Eye (tissue), 1 donor: ENCODE measurements at places on chromosomes 7 and 10.
A peak's percentile ranks its signal among the peaks of the same experiment; 100 is the strongest.

- peak; percentile 93 for DNase-seq
These were observed 44.2 kb upstream of the GGCT start for GRCh38 chr7:30548845-30549244.

GRCh38 chr10:14858338-14858960 lies 20.2 kb upstream of the SUV39H2 start:
- DNase-seq: no peak

GRCh38 chr10:72328045-72328828 lies 26.5 kb downstream of the DNAJB12 start:
- peak; percentile 84 for DNase-seq

GRCh38 chr7:2802504-2803341 lies 41.4 kb downstream of the GNA12 start:
- DNase-seq: peak; percentile 68

DNA sequence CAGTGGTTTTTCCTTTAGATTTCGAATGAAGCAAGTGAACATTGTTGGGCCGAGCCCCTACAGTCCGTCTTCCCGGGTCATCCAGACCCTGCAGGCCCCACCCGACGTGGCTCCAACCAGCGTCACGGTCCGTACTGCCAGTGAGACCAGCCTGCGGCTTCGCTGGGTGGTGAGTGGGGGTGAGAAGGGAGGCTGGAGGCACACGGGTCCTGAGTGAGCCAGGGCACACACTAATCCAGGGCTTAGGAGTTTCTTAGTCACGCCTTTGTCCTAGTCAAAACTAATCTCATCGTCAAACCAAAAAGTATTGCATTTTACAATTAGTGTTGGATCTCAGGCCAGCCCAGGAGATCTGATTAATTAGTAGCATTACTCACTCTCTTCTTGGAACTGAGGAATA lies 568.8 kb upstream of the FOXK1 start:
- DNase-seq: peak; percentile 37

DNA sequence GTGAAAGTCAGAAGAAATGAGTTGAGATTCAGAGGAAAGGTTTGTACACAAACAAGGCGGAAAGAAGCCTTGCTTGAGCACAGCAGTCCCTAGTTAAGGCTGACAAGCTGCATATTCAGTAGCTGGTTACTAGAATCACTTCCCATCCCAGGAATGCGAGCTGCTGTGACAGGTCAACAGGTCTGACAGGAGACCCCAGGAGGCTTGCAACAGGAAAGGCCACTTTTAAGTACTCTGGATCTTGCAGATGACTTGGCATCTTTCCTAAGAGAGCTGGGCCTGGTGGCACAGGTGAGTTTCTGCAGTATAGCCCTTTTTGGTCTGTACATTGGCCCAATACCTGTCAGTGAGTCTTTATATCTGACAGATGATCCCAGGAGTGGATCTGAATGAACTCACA lies 35.7 kb upstream of the UNC5B start:
- peak; percentile 17 for DNase-seq

DNA sequence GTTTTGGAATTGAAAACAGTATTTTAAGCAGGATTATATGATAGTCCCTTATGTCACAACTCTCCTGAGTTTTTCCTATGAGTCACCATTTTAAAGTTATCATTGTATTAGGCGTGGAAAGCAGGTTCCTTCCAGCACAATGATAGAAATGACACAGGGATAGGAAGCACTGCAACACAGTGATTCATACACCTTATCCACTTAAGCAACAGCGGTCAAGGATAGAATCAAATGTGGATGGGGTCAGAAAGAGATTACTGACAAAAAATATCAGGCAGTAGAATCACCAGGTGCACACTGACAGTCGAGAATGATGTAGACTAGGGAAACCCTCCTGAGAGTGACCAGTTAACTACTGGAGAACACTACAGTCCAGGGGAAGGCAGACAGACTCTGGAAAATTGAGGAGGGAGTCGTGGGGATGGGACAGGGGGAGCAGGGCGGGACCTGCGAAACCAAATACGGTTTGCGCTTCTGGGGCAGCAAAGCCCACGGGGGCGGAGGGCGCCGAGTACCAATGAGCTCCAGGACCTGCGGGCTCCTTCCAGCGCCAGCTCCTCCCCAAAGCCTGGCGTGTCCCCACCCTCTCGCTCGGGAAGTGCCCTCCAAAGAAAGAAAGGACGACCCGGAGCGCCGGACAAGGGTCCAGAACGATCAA lies 479 bp downstream of the PNPLA8 start:
- DNase-seq: no peak

DNA sequence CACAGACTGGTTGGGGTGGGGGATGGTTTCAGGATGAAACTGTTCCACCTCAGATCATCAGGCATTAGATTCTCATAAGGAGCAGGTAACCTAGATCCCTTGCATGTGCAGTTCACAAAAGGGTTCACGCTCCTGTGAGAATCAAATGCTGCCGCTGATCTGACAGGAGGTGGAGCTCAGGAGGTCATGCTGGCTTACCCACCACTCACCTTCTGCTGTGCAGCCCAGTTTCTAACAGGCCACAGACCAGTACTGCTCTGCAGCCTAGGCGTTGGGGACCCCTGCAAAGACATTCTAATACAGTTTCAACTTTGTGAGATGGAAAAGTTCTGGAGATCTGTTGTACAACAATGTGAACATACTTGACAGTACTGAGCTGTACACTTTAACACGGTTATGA lies 39.9 kb downstream of the STRA8 start:
- no peak for DNase-seq

DNA sequence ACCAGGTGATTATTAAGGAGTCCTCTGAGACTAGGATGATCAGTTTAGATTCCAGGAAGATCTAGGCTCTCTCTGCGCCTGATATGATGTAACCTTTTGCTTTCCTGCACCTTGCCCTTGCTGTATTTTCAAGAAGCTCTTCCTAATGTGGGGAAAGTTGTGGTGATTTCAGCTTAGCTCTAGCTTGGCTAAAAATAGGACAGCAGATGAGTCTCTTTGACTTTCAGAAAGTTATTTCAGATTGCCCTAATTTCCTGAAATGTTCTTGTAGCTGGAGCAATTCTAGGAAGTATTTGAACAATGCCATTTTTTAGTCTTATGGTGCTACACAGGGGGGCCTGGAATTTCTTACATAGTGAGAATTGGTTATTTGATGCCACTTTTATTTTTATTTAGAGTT lies 3.8 kb downstream of the LCOR start:
- no peak for DNase-seq

DNA sequence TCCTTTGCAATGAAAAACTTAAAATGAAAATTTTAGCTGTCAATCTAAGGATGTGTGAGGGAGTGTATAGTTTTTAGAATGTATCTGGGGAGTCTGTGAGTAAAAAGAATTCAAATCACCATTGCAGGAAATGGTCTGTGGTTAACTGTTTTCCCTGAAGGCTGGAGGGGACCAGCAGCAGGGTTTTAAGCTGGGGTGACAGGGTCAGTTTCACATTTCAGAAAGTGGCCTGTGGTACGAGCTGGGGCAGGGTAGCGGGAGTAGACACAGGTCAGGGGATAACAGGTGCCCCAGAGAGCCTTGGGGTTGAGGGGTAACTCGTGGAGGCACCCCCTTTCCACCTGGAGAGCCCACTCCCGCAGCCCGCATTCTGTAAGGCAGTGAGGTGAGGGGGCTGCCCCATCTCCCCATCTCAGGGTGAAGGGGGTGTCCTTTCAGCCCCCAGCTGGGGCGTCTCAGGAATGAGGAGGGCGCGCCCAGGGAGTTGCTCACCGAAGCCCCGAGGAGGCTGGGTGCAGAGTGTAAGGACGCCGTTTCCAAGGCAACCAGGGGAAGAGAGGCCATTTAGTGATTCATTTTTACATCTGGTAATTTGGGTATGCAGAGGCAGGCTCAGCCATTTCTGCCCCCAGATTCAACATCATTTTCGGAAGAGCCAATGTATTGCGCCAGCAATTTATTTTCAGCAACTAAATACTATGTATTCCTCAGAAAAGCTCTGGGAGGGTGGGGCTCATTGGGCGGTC lies 168.9 kb downstream of the SLIT1 start:
- no peak for DNase-seq

DNA sequence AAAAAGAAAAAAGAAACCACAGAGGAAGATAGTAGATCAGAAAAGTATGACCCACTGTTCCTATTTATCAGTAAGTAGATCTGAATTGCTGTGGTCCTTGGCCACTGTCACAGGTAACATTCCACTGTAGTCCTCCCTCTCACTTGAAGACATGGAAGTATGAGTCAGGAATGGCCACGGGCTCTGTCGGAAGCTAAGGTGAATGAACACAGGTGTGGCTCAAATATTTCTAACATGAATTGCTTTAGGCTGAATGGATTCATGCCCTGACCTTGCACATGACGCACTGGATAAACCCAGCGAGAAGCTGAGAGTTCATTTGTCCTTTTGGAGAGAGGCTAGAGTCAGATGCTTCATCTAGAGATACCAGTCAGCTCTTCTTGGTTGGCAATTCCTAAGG lies 224.5 kb upstream of the SP8 start:
- no peak for DNase-seq

GRCh38 chr10:85318809-85319807 lies 990.7 kb downstream of the CCSER2 start:
- DNase-seq: no peak
